ENCODE measurements at places on chromosomes 3 and 15.

GRCh38 chr3:79018265-79018664 is 749.5 kb downstream of the ROBO1 start:
- no peak for DNase-seq

- DNase-seq: no peak
Measured at GRCh38 chr3:32132121-32132520, 25.7 kb downstream of the GPD1L start.

DNA sequence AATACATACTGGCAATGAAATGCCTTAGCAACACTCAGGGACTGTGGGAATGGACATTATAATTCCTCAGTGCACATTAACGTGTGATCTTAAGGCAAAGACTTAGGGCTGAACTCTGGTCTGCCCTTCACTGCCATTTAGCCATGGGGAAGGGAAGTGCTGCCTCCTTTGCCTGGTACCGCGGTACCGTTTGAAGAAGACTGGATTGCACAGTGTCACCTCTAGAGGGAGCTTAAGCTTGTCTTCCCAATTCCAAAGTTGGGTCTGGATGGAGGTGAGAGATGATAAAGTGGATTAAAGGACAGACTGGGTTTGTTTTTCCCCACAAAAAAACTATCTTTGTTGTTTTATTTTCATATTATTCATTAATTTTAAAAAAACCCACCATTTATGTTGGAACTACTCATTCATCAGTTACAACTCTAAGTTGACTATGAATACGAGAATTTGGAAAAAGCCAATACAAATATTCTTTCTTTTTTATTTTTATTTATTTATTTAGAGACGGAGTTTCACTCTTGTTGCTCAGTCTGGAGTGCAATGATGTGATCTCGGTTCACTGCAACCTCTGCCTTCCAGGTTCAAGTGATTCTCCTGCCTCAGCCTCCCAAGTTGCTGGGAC is 60.0 kb upstream of the SYN2 start:
- no peak for DNase-seq

DNA sequence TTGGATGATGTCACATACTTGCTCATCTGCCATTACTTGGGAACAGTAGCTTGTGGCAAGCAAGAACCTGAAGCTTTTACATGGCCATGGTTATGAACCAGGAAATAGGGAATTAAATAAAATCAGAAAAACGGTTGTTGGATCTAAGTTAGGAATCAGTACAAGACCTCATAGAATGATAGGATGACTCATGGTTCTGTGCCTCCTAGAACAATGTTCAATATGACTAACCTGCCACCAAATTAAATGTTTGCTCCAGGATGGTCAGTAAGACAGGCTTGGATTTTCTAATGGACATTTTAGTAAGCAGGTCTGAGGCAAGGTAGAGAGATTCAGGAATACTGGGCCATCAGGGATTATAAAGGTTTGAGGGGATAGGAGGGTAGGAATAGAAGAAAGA is 218.9 kb downstream of the PLOD2 start:
- no peak for DNase-seq

- DNase-seq: no peak
Measured at GRCh38 chr3:181839916-181840297, 128.2 kb downstream of the SOX2 start.

DNA sequence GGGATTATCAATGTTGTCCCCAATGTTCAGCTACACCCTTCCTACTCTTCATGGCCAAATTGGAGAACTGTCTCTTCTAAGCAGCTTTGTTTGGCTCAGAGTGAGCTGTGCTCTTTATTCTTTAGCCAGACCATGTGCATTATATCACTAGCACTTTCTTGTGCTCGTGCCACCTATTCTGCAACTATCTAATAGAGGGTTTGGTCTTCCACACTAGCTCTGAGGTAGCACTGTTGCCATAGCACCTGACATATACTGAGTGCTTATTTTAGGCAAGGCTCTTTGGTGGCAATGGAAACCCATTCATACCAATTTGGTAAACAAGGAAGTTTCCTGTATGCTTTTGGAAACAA is 394.3 kb upstream of the C2CD4B start:
- DNase-seq: no peak
